ENCODE measurements at places on chromosomes 6 and 20.

GRCh38 chr6:168581706-168582105 is 140.7 kb downstream of the SMOC2 start:
- no peak for DNase-seq

GRCh38 chr6:88074791-88075190 is 27.1 kb downstream of the SPACA1 start:
- DNase-seq: no peak

DNA sequence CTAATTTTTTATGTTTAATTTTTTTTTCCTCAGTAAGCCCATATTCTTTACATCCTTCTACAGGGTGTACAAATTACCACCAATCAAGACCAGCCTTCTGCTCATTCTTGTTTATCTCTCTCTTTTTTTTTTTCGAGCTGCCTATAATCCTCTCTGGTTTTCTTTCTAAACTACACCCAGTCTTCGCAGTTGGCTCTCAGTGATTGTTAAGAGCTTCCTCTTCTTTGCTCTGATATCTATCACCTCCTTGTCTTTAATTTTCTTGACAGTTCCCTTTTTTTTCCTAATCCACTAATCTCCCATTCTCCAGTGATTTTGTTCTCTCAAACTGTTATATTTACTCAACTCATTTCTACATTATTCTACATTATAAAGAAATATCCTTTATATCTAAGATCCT is 38.5 kb upstream of the PTPRK start:
- DNase-seq: no peak

DNA sequence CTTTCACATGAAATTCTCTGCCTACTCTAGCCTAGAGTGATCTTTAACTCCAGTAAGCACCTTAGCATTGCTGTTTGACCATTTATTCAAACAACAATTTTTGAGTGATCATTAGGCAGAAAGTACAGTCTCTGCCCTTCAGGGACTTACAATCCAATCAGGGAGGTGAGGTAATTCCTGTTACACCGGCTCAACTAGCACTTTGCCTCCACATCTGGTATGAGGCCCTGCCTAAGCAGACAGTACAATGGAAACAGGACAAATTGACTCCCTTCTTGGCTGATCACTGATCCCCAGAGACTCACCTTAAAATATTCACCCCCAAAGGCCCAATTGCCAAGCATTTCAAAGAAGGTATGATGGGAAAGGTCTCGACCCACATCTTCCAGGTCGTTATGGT is 1.4 kb downstream of the AARS2 start:
- DNase-seq: no peak

DNA sequence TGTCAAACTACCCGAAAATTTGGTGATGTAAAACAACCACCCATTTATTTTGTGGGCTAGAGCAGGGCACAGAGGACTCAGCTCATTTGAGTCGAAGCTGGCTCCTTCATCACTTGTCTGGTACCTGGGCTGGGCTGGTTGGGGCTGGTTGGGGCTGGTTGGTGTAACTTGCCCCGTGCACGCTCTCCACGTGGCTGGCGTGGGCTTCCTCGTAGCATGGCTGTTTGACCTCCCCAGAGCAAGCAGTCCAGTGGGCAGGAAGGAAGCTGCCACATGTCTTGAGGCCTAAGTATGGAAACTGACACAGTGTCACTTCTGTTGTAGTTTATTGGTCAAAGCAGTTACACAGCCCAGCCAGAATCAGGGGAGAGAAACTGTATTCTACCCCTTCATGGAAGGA is 27.1 kb downstream of the BCAS4 start:
- no peak for DNase-seq

DNA sequence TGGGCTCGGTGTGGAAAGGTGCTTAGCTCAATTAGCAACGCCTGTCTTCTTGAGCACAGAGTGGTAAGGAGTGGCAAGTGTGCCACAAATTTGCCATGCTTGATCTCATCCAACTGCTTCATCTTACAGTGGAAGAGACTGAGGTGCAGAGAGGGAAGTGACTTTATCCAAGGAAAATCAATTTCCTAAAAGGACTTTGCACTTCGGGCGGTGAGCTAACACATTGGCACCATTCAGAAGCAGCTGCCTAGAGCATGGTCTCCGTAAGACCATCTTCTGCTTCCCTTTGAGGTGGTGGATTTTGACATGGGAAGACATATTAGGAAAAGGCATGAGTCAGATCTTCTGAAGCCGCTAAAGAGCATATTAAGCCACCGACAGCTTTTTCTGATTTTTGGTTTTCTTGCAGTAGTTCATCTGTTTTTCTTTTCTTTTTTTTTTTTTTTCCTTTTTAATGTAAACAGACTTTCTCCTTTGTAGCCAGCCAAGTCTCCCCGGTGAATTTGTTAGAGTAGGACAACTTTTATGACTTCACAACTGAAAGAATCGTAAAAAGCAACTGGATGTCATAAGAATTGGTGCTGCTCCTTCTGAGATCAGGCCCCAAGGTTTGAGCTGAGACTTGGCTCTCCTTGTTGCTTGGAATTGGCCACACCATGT is 273.2 kb downstream of the CDC5L start:
- no peak for DNase-seq

GRCh38 chr6:110646951-110647910 is 168.0 kb downstream of the CDK19 start:
- no peak for DNase-seq

DNA sequence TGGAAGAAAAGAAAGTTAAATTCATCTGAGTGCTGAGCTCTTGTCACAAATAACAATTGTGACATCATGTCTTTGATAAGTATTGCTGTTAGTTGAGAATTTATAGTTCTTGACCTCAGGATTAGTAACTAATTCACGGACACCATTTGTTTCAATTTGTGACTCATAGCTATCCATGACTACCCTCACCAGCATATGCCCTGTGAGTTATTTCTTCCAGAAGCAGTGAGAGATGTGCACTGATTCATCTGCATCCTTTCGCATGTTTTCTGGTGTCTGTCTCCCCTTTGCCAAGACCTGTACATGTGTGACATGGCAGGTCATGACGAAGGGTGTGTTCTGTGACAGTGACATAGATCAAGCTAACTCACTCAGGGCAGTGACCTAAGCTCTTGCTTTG is 86.9 kb downstream of the SOBP start:
- DNase-seq: no peak

All from activated CD8-positive, alpha-beta memory T cell treated with anti-CD3 and anti-CD28 coated beads for 4 hours (primary cell).